Pulmonary artery endothelial cell (primary cell): ENCODE measurements at places on chromosomes 2 and 18. TPM values are rescaled to one million over a fixed set of nuclear protein-coding genes. Genes with fewer than 3 reads are reported as not detected.

- DNase-seq = no peak
Observed at GRCh38 chr18:10405816-10406663, 48.4 kb upstream of the APCDD1 start.

DNA sequence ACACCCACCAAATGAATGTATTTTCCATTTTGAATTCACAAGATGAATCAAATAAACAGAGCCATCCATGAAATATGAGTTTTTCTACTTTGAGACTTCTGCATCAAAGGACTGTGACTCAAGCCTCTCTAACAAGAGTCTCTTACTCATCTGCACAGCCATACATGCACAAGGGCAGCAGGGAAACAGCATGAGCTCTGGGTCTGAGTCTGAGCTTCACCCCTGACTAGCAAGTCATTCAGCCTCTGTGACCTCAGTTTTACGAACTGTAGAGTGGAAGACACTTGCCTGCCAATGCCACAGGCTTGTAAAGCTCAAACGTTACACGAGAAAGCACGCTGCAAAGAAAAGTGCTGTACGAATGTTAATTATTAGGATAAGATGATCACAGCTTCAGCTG is 42.9 kb downstream of the MREG start:
- DNase-seq = no peak

- no peak for DNase-seq
Observed at GRCh38 chr18:23532848-23533247, 29.5 kb downstream of the RMC1 start.

The REG1B gene
- not detected in 2 replicates for total RNA-seq

The PTPRN gene
- total RNA-seq = not detected in 2 replicates
